ENCODE measurements at places on chromosomes 3 and 15.

DNA sequence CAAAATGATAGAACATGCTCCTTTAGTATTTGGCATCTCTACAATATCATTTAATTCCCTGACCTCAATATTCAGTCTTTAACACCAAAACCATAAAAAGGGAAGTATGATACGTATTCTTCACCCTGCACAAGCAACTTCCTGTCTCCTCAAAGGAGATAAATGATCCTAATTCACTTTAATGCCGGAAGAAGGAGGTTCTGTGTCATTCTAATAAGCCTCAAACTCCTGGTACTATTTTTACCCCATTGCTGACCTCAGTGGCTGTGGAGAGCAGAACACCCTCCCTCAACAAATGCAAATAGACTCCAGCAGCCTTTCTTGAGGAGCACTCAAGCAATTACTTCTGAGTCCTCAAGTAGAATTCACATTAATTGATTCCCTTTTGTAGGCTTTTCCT is 173.3 kb downstream of the TMEM108 start:
- no peak for DNase-seq

DNA sequence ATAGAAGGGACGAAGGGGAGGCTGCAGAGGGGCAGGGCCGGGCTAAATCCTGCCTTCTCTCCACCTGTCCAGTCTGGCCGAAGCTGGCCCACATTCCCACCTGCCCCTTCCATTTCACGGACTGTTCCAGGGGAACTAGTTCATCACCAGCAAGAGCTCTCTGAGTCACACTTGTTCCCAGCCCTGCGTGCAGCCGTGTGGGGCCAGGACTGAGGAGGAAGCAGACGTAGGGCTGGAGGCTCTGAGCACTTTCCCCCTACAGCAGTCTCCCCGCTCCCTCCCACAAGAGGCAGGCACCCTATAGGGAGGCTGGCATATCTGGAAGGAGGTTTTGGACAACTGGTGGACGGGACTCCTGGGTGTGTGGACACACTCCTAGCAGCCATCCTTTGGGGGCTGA is 3.0 kb downstream of the ITIH4 start:
- no peak for DNase-seq

DNA sequence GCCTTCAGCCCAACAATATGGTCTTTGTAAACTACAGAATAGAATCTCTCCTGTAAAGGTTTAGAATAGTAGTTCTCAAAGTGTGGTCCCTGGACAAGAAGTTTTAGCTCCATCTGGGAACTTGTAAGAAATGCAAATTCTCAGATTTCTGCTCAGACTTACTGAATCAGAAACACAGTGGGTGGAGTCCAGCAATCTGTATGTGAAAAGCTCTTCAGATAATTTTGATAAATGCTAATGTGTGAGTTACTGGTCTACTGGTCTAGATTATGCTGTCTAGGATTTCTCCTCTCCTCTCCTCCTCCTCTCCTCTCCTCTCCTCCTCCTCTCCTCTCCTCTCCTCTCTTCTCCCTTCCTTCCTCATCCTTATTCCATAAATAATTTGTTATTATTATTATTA is 57.5 kb downstream of the RBMS3 start:
- no peak for DNase-seq

GRCh38 chr3:126431103-126431534 is 36.4 kb downstream of the CFAP100 start:
- DNase-seq = no peak

- DNase-seq = no peak
These were observed 19.0 kb downstream of the MAPK6 start for GRCh38 chr15:52037889-52038505.

GRCh38 chr15:90006217-90007075 is 5.3 kb downstream of the ZNF710 start:
- DNase-seq = no peak

DNA sequence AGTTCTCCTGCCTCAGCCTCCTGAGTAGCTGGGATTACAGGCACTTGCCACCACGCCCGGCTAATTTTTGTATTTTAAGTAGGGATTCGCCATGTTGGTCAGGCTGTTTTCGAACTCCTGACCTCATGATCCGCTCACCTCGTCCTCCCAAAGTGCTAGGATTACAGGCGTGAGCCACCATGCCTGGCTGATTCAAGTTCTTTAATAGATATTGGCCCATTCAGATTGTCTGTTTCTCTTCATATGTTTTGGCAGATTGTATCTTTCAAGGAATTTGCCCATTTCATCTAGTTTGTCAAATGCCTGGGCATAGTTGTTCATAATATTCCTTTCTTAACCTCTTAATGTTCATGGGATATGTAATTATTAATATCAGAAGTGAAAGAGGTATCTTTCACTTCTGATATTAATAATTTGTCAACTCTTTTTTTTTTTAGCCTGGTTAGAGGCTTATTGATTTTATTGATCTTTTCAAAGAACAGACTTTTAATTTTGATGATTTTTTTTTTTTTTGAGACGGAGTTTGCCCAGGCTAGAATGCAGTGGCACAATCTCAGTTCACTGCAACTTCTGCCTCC is 40.2 kb upstream of the ZFAND6 start:
- DNase-seq = no peak

- no peak for DNase-seq
These were observed 71.8 kb downstream of the RBPMS2 start for GRCh38 chr15:64703632-64703959.

DNA sequence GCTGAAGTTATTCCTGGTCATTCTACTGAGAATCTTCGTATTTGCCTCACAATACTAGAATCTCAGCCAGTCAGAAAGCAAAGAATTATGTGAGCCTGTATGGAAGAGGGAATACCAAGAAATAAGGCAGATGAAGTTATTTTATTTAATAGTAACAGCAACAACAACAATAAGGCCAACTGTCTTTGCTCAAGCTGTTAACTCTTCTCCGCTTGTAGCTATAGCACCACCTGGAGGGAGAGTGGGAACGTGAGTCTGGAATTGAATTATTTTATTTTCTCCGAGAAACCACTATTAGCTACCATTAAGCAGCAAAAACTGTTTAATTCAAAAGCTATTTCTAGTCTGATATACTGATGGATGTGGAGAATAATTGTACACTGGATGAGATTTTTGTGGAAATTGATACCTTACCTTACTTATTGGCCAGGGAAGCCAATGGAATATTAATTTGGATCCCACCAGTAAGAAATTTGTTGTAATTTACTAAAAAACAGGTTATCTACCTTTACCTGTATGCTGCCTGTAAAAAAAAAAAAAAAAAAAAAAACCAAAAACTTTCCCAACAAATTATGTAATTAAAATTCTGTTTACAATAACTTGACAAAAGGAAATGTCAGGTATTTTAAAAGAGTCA is 50.1 kb downstream of the CALML4 start:
- no peak for DNase-seq

DNA sequence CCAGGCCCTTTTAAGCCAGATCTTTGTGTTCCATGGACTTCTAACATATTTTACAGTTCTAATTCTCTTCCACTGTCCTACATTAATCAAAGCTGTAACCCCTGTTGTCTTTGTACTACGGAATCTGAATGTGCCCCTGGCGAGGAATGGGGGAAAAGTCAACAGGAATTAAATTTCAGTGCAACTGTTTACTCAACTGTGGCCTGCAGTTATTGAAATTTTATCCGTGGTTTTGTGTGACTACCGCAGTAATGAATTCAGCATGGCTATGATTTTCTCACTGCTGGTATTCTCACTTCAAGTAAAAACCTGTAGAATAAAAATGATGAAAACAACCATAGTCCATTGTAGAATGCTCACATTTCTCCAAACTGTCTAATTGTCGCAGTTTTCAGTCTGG is 388.0 kb downstream of the FOXP1 start:
- no peak for DNase-seq

- DNase-seq = no peak
These were observed 528.9 kb downstream of the IGSF11 start for GRCh38 chr3:118505784-118506183.

DNA sequence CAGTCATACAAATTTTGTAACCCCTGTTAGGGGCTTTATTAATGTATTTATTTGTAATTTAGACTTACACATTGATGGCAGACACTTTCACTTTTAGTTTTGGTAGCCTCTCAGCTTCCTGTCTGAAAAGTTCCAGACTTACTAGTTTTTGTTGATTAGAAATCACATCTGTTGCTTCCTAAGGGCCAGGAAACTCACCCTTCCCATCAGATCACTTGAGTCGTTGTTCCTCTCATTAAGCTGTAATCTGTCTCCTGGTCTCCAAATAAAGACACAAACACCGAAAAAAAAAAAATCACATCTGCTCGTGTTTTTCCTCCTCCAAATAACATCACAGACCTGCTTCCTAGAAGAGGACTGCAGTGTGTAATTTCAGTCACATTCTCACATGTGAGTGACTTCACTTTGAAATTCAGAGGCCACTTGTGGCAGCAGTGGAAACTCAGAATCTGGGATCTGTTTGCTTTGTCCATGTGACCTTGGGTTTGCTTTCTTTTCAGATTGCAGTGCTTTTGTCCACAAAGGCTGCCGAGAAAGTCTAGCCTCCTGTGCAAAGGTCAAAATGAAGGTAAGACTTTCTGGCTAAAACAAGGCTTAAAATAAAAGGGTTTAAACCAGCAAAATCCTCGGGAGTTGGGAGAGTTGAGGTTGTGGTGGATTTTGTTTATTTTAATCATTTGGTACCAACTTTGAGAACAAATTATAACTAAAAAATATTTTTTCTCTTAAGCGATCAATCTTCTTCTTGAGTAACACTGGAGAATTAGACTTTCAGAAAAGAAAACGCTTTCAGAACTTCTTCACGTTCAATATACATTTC is 87.0 kb downstream of the KLHL25 start:
- no peak for DNase-seq

DNA sequence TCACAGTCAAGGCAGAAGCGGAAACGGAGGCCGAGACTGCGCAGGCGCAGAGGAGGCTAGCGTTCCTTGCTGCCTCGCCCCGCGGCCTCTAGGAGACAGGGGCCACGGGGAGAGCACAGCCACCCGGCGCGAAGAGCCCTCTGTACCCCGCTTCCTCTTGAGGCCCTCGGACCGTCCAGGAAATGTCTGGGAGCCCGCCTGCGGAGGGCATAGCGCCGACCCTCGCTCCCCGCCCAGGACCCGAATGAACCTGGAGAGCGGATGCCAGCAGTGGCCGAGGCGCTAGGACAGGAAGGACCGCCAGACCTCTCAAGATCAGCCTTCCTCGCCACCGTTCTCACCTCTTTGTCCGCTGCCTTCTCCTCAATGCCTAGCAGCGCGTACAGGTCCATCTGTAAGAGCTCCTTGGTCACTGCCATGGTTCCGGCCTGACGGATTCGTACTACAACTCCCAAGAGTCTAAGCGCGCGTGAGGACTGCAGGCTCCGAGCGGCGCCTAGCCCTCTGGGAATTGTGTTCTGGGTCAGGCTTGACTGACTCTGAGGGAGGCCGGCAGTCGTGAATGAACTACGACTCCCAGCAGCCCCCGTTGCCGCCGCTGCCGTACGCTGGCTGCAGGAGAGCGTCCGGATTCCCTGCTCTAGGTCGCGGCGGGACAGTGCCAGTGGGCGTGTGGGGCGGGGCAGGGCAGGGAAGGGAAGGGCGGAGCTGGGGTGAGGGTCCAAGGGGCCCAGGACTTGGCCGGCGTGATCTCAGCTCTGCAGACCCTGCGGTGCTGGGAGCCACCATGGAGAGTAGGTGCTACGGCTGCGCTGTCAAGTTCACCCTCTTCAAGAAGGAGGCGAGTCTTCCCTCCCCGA is at the start of the genes DNAJC17 and ZFYVE19:
TSS of gene DNAJC17 (minus strand) at position 446 of the 860 bp plus-strand sequence. CDS start at position 419, 27 bp downstream.
TSS of gene ZFYVE19 (plus strand) at position 62 of the 860 bp plus-strand sequence. CDS start at position 563, 501 bp downstream.
- peak; percentile 88 for DNase-seq

DNA sequence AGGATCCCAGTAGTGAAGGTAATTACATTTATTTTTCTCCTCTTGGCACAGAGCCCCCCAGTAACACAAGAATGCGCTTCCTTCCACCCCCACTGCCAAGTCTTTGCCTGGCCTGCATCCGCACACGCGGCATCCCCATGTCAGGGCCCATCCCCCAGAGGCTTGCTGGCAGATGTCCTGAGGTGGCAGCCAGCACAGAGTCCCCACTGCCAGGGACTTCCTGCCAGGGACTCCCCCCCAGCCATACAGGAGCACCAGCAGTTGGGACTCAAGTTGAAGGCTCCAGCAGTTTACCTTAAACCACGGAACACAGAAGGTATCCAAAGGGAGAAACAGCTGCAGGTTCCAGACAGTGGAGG is 41.0 kb downstream of the MEGF11 start:
- DNase-seq = no peak

DNA sequence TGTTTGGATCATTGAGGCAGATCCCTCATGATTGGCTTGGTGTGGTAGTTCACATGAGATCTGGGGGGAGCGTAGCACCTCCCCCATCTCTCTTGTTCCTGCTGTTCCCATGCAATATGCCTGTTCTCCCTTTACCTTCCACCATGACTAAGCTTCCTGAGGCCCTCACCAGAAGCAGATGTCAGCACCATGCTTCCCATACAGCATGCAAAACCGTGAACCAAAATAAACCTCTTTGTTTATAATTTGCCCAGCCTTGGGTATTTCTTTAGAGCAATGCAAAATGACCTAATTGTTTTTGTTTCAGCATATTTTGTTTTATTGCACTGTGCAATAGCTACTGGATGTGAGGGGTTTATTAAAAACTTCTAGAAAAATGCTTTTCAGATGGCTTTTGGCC is 56.6 kb upstream of the CHST2 start:
- DNase-seq = no peak

GRCh38 chr3:46665763-46666452 is 27.6 kb downstream of the ALS2CL start:
- DNase-seq = no peak

- DNase-seq = no peak
These were observed 4.4 kb upstream of the IQSEC1 start for GRCh38 chr3:13077431-13078162.

- no peak for DNase-seq
These were observed 16.9 kb downstream of the POPDC2 start for GRCh38 chr3:119643528-119643927.

DNA sequence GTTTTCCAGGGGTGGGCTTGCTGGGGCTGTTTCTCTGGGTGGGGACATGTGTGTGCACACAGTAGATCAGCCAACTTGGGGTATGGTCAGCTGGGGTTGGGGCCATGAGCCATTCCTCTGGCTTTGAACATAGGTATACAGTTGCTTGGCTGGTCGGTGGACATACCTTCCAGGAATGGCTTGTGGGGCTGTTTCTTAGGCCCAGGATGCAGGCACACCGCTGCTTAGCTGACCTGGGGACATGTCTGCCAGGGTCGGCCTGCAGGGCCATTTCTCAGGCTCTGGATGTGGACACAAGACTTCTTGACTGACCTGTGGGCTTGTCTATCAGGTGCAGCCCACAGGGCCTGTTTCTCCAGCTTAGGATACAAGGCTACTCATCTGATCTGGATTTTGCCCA is 130.6 kb downstream of the DOCK3 start:
- no peak for DNase-seq

- DNase-seq = no peak
These were observed 9.2 kb downstream of the NFKBIZ start for GRCh38 chr3:101858464-101859030.

DNA sequence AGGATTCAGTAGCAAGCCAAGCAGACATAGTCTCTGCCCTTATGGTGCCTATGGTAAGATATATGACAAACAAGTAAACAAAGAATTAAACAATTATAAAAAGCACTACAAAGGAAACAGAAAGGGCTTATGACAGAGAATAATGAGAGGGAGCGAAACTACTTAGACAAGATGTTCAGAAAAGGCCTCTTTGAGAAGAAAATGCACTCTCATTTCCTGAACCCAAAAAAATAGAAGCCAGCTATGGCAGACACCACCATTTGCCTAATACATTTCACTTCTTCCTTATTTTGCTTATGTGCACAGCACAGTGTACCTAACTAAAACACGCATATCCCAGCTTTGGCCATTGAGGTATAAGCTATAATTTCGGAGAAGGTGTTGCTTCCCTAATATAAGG is 465.5 kb upstream of the PPP2R3A start:
- no peak for DNase-seq

Data from stimulated activated CD8-positive, alpha-beta memory T cell treated with anti-CD3 and anti-CD28 coated beads, Interleukin-4, amount 100 ng/mL, for 4 hours (primary cell).